ENCODE measurements at places on chromosomes 6 and 20.

DNA sequence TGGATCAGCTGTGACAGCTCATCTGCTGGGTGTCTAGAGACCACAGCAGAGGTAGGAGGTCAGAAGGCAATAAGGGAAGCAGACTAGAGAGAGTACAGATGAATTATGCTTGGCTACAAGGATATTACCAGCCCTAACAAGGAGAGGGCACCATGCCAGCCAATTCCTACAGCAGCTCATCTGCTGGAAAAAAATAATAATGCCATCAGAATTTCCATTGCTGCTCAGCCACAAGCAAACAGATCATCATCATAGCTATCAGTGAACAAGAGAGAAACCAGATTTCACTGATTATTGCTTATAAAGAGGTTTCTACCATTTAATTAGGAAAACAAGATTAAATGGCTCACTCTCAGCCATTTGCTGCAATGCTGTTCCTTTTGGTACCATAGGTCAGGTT lies 66.5 kb downstream of the PSMG4 start:
- no peak for DNase-seq

DNA sequence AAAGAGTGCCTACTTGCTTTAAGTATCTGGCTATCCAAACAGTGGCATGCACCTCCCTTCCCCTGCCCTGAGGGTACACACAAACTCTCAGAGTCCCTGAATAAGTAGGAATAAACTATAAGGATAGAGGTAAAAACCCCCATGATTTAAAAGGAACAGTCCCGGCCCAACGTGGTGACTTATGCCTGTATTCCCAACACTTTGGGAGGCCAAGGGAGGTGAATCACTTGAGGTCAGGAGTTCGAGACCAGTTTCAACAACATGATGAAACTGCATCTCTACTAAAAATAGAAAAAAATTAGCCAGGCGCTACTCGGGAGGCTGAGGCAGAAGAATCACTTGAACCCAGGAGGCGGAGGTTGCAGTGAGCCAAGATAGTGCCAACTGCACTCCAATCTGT lies 22.2 kb downstream of the SAMHD1 start:
- no peak for DNase-seq

DNA sequence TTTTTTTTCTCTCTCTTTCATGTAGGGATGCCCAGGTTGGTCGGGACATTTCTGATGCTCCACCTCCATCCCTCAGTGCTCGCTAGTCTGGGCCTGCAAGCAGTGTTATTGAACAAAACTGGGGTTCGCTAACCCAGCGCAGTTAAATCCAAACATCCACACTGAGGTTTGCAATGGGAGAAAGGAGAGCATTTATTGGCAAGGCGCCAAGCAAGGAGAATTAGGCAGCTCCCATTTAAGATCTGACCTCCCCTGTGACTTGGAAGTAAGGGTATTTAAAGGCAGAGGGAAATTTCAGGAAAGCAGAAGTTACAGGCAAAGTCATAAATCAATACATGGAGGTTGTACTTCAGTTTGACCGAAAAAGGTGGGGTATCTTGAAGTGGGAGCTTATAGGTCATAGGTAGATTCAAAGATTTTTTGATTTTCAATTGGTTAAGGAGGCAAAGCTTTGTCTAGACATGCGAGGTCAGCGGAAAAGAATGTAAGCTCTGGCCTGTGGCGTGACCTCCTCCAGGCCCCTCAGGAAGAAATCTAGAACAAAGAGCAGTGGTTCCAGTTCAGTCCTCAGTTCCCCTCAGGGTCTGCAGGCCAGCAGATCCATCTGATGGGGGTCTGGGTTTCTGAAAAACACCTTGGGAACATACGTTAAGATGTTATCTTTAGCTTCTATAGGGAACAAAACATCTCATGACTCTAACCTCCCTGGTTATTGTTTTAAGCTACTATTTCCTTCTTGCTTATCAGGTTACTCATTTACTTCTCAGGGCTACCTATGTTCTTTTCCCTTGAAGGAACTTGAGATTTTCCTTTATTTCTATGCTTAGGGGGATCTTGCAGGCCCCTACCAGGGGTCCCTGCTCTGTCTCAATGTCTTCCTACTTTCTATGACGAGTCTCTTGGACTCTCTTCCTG lies 66.0 kb upstream of the KIF16B start:
- no peak for DNase-seq

DNA sequence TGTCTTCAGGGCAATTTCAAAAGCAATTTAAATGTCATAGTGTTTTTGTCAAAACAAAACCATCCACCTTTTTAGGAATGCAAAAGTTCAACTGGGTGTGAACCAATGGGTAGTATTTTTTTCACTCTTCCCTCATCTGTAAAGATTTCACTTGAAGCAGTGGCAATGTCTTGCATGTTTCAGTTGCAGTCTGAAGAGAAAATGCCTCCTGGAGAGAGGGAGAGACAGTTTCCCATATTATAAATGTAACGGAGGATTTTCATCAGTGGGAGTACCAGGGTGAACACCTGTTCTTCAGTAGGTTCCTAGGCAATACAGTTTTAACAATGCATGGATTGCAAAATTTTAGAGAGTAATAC lies 3.3 kb downstream of the FOXQ1 start:
- no peak for DNase-seq

DNA sequence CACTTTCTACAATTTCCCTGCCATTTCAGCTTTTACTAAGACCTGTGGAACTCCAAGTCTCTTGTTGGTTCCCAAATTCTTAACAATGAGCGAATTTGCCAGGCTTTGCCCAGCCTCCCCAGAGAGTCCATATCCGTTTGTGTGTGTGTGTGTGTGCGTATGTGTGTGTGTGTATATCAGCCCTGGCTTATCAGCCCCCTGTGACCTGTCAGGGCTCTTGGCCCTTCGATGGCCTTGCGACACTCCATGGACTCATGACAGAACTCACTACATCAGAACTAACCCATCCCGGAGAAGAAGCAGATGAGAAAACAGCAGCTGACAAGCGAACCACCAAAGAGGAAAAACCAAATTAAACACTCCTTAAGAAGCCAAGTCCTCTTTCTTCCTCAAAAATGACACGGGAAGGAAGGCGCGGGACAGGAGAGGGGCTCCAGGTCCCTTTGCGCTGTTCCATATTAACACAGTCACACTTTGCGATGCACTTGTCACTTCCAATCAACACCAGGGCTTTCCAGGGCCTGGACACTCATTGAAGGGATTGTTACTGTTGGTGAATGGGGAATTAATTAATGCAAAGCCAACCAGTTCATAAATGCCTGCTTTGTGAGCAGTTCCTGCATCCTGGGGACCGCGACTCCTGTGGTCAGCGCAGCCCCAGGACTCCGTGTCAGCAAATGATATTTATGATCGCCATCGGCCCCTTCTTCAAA lies 524.0 kb downstream of the CD83 start:
- DNase-seq, result no peak

GRCh38 chr6:152118678-152119077 lies 311.2 kb downstream of the ESR1 start:
- no peak for DNase-seq

- DNase-seq, result no peak
These were observed 1.2 kb downstream of the DXO start for GRCh38 chr6:31970604-31971271.

DNA sequence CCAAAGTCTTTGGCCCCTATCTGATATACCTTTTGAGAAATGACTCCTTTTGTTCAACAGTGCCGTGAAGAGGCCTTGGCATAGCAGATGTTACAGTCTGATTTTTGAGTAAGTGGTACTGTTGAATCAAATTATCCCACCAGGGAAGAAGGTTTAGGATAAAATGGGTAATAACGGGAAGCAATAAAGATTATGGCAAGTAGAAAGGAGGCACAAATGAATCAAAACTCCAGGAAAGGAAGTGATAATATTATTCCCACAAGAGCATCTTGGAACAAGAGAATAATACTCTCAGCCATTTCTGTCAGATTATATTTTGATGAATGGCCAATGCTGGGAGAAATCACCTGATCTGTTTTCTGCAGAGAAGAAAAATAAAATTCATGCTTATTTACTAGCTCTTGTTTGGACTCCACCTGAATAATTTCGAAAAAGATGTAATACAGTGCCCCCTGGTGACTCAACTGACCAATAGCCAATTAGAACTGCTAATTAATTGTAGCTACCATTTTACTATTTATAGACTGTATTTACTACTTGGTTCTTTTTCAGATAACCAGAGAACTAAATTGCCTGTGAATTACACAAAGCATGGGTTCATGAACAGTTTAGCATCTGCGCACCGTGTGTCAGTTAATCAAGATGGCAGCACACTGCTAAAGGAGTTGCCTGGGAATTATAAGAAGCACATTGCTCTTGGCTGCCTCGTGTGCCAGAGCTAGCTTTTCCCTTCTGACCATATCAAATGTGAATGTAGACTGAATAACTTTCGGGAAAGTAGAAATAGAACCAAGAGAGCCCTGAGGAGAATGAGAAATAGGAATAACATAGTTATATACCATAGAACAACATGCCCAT lies 78.5 kb upstream of the TRDN start:
- peak; percentile 67 for DNase-seq

DNA sequence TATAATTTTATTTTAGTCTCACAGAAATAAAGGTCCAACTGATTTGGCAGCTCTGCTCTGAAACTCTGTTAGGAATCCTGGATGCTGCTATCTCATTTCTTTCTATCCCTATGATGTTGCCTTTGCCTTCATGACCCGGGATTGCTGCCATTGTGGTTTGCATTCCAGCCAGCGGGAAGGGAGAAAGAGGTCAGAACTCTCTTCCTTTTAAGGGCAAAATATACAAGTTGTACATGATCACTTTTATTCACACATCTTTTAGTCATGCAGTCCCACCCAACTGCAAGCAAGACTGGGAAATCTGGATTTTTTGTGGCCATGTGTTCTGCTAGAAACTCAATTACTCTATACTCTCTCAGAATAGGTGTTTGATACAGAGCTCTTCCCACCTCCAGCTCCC lies 263.1 kb upstream of the ZFP64 start:
- DNase-seq, result no peak

- DNase-seq, result no peak
These were observed 87.8 kb downstream of the CDH26 start for GRCh38 chr20:60046011-60046413.

Data from NCI-H524 treated with DMSO at 0.1 percent for 48 hours (cell line).